ENCODE measurements at places on chromosomes 7 and 10. TPM values are rescaled to one million over a fixed set of nuclear protein-coding genes. Genes with fewer than 3 reads are reported as not detected.

- DNase-seq = peak; percentile 66
Observed at GRCh38 chr10:89283936-89284475, 17.8 kb upstream of the IFIT2 start.

DNA sequence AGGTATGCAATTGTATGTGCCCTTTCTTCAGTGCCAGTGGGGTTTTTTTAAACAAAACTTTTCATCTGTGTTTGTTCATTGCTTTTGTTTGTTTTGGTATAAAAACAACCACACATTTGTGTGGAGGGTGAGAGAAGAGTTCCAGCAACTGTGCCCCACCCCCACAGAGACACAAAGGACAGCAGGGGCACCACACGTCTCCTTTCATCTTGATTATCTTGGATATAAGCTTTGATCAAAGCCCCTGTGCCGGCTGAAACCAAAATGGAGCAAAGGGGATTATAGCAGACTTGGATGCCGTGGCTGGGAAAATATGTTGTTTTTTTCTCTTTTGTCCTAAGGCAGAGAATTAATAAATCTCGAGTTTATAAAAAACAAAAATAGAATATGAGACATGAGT, 111.8 kb upstream of the RSU1 start:
- DNase-seq = no peak

GRCh38 chr7:153941061-153941460, 111.1 kb upstream of the DPP6 start:
- no peak for DNase-seq

DNA sequence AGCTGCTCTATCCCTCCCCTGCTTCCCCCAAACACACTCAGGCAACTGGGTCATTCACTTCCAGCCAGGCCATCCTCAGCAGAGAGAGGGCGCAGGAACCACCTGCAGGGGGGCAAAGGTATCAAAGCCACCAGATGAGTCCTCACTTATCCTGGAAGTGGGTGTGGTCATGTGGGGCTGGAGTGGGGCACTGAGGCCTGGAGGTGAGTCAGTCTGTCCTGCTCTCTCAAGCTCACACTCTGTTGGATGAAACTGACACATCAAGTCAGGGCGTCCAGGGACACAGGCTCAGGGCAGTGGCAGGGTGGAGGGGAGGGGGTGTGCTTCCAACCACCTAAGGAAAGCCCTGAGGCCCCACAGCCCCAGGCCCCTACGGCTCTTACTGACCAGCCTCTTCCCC, 8.0 kb upstream of the ELFN1 start:
- DNase-seq = no peak

DNA sequence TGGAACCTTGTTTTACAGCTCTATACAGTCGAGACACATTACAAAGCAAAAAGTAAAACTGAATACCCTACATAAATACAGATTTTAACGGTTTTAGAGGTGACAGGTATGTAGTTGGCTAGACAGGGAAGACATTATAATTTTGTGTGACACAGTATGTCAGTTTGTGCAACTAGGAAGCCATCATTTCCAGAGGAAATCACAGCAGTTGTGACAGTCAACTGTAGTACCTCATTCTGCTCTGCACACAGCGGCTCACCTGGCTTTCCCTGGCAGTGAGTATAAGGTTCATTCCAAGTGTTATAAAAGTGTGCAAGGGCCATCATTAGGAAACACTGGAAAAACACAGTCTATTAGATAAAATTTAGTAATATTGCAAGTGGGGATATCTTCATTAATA, 501.6 kb upstream of the PHF14 start:
- DNase-seq = no peak

DNA sequence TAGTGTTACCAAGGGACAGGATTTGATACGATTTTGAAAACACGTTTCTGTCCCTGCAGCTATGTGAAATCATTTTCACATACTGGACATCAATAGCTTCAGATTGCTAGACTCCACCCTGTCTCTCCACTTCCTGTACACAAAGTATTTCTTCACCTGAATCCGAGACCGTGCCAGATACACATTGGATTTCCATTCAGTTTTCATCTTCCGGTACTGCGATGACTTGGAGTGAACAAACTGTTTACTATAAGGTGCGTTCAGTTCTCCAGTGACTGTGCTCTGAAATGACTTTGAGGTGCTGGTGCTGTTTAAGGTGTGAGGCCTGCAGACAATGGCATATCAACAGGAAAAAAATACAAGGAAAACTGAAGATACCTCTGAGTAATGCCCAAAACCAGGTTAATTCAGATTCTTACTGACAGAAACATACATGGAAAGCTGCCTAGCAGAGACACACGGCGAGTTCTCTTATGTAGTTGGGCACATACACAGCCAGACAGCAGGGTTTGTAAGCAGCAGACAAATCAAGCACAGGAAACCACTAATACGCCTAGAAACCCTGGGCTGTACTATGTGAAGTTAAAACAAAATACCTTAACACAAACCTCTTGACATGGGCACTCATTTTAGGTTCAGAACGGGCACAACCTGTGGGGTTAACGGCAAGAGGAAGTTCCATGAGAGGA, 119.2 kb downstream of the GALNT11 start:
- DNase-seq = no peak

The MCM10 gene
- not detected for total RNA-seq

The CLDN4 gene
- total RNA-seq = 0.66 TPM

The TMEM236 gene
- total RNA-seq = 1.7 TPM

The SLIT1 gene
- total RNA-seq = 1.8 TPM

The MYPN gene
- not detected for total RNA-seq

Measured in tibial nerve (tissue), 4 donors.